ENCODE measurements at places on chromosomes 11 and 22.

GRCh38 chr22:44630826-44631225, 71.2 kb upstream of the PRR5 start:
- DNase-seq, result no peak

DNA sequence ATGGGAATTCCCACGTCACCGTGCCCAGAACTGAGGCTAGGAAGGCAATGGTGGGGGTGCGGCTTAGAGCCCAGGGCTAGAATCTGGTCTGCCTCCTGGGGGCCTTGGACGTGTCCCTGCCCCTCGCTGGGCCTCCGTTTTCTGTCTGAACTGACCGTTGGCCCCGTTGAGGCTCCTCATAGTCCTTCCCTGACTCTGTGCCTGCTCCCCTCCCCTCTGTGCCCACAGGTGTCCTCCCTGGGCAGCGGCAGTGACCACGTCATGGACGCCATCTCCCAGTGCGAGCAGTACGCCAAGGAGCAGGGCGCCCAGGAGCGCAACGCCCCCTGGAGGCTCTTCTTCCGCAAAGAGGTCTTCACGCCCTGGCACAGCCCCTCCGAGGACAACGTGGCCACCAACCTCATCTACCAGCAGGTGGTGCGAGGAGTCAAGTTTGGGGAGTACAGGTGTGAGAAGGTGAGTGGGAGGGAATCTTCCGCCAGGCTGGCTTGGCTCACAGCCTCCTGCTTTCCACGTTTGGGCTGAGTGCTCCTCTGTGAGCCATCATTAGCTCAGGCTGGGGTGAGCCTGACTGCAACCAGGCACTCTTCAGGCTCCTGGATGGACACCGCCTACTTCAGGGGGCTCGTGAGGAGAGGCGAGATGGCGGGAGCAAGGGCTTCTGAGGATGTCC, 63.9 kb downstream of the MYO7A start:
- peak; percentile 98 for DNase-seq

DNA sequence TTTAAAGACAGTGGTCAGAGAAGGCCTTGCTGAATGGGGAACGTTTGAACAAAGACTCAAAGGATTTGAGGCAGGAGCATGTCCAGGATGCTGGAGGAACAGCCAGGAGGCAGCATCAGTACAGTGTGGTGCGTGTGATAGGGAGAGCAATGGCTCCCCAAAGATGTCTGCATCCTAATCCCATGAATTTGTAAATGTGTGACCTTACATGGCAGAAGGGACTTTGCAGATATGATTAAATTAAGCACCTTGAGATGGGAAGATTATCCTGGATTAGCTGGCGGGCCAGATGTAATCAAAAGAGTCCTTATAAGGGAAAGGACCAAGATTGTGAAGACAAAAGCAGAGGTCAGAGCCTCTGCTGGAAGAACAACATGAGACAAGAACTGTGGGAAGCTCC, 24.6 kb upstream of the FAT3 start:
- no peak for DNase-seq

GRCh38 chr11:102849311-102849710, 5.9 kb upstream of the MMP3 start:
- no peak for DNase-seq

DNA sequence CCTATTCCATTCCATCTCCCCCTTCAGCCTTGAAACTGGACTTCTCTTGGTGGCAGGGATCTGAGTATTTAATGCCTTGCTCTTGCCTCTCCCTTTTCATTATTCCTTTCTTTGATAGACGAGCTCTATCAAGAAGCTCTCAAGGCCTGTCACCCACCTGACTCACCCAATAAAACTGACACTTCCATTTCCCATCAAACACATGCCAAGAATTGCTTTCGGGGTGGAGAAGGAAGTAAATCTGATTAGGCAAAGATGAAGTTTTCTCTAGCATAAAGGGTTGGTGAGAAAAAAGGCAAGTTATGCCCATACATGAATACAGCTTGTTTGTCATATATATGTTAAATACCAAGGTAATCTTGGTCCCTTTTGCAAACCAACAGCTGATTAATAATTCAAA, 34.9 kb upstream of the MYEOV start:
- DNase-seq, result no peak

- no peak for DNase-seq
Measured at GRCh38 chr22:26321469-26321913, 107.6 kb upstream of the ASPHD2 start.

GRCh38 chr11:120518356-120518755, 6.8 kb downstream of the GRIK4 start:
- no peak for DNase-seq

GRCh38 chr22:19784384-19785175, 24.0 kb downstream of the TBX1 start:
- DNase-seq, result no peak

DNA sequence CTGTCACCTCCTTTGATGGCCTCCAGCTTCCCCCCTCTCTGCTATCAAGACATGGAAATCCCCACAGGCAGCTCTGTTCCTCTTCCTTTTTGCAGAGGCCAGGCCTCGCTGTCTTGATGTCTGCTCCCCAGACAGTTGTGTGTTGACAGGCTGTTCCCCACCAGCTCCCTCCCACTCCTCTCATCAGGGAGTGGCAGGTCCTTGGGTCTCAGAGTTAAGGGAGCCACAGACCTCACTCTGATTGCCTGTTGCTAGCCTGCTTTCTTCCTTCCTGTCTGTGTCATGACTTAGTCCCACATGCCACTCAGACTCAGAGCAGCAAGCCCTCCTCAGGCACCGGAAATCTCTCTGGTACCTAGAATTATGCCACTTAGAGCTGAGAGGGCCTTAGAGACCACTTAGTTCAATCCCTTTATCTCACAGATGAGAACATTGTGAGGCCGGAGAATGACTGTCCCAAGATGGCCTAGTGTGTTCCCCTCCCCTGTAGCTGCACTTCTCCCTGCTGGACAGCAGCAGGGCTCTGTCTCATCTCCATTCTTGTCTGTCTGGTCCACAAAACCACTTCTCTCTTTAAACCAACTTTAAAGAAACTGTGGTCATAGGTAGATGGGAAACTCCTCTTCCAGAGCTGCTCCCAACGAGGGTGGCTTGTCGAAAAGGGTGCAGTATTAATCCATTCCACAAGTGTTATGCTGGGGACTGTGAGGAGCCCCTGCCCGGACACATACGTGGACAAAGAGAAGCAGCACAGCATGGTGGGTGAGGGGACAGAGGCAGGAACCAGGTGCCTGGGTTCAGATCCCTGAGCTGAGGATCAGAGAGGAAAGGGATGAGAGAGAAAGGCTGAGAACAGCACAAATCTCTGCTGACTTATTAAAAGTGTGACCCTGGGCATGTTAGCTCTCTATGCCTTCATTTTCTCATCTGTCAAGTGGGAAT, 4.2 kb downstream of the AMPD3 start:
- DNase-seq, result no peak

- peak; percentile 61 for DNase-seq
Measured at GRCh38 chr11:125429174-125429707, 66.8 kb downstream of the FEZ1 start.

DNA sequence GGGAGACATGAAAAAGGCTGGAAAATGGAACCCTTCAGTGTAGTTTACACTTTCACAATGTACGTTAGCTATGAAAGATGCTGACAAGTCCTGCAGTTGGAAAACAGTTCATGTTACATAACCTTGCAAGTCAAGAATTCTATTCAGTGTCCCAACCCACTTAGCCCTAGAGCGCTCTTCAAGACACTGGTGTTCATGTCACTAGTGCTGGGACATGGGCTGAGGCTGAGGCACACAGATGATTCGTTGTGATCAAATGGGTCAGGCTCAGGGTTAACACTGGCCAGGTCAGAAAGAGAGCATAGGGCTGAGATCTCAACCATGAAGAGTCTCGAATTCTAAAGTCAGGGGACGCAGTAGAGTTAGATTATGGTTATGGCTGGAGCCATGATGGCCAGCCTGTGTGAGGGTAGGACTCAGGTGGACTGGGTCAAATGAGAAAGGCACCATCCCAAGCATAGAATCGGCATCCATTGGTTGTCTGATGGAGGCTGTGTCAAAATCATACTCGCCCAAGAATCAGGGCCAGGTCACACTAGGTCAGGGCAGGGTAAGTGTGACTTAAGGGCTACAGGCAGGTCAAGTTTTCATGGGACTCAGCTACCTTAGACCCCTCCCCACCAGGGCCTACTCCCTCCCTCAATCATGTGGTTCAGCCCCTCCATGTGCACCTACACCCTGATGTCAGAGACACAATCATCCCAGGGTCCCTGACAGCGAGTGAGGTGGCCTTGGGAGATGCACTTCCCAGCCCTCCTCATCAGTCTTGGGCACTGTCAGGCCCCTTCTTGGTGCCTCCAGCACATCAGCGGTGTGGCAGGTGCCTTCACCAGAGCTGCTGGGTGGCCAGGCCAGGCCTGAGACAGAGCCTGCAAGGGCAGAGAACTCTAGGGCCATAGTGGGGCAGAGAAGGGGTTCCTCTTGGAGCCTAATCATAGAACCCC, 20.2 kb downstream of the IGLL5 start:
- no peak for DNase-seq

- no peak for DNase-seq
Measured at GRCh38 chr11:104764710-104765045, 133.6 kb downstream of the CASP12 start.

DNA sequence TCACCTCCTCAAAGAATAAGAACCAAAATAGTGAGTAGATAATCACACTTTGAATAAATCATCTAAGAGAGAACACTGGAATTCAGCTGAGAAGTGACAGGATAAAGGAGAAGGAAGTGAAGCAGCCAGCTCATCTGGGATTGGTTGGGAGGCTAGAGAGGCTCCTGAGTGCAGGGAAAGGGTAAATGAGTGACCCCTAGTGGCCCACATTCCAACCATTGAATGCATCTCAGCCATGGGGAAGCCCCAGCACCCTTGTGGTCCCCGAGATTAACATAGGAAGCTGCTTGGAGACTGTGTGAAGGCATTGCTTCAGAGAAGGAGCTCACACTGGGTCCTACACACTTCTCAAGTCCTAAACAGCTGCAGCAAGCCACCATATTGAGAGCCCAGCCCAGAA, 82.3 kb downstream of the JRKL start:
- no peak for DNase-seq

- DNase-seq, result no peak
Measured at GRCh38 chr11:118923721-118924587, 1.8 kb downstream of the BCL9L start.

GRCh38 chr11:119359365-119360214, 13.1 kb upstream of the MFRP start:
- DNase-seq, result no peak

- no peak for DNase-seq
Measured at GRCh38 chr11:69466039-69466438, 15.4 kb upstream of the LINC01488 start.

DNA sequence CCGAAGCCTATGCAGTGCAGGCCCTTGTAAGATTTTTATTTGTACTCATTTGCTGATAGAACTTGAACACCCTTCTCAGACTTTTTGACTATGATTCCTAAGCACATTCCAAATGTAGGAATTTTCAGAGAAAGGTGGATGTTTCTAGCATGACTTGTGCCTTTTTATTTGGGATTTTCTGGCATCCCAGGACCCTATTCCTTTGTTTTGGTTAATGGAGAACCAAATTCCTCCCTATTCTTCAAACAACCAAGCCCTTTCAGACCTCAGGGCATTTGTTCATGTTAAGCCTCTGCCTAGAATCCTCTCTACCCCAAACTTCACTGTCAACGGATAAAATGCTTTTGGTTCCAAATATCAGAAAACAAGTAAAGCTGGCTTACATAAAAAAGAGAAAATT, 371.1 kb downstream of the DDX10 start:
- DNase-seq, result no peak

DNA sequence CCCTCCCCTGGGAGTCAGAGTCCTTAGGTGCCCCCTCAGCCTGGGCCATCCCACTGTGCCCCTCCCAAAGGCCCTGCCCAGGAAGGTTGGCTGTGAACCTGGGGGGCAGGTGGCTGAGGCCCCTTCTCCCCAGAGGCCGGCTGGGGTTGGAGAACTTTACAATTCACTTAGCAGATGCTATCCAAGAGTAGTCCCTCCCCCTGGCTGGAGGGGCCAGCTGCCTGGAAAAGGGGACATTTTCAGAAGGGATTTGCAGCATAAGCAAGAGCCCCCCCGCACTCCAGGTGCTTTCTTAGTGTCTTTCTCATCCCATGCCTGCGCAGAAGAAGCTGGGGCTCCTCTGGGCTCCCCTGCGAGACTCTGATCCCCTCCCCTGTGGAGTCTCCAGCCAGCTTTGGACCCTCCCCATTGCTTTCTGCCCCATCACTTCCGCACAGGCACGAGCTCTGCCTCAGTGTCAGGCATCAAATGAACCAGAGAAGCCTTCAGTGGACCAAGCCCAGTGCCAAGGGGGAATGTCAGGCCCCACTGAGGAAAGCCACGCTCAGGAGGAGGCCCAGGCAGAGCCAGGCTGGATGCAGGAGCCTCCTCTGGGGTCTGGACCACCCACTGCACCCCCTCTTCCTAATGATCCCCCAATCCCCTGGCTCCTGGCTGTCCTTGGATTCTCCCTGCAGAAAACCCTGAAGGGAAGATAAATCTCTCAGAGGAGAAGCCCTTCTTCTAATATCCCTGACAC, 3.7 kb downstream of the SSTR3 start:
- DNase-seq, result no peak

GRCh38 chr11:131033151-131033651, 116.9 kb upstream of the SNX19 start:
- DNase-seq, result peak; percentile 63

GRCh38 chr11:121482231-121483129, 29.7 kb upstream of the SORL1-AS1 start:
- DNase-seq, result no peak

DNA sequence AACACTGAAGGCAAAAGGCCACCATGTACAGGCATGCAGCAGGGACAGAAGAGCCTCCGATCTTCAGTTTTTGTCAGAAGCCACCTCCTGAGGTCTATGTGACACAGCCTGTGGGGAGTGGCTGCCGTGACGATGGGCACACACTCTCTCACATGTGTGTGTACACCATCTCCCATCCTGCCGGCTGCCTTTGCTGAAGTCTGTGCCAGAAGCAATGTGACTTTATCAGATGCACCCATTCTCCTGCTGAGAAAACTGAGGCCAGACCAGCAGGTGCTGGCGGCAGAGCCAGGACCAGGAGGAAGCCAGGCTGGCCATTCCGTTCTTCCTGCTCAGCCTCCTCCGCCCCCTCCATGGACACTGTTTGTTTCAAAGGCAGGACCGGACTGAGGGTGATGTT, 16.7 kb downstream of the SHANK2 start:
- no peak for DNase-seq

DNA sequence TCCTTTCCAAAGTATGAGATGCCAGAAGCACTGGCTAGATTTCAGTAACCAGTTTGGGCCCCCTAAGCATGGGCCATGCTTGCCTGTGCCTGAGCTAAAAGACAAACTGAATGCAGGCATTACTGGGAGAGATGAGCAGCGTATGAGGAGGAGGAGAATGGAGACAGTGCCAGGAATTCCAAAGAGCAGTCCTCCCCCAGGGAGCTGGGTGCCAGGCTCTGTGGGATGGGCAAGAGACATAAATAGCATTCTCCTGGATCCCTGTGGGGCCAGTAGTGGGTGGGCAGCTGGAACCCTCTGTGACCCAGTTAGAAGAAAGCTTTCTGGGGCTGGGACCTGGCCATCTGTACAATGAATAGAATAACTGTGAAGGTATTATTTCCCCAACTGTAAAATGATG, 235.6 kb downstream of the KCNA4 start:
- no peak for DNase-seq

GRCh38 chr22:32880505-32880892, 79.0 kb downstream of the TIMP3 start:
- no peak for DNase-seq

- DNase-seq, result no peak
Measured at GRCh38 chr11:8068605-8069221, 12.3 kb upstream of the TUB start.
